ENCODE measurements at places on chromosomes 7 and 10.

DNA sequence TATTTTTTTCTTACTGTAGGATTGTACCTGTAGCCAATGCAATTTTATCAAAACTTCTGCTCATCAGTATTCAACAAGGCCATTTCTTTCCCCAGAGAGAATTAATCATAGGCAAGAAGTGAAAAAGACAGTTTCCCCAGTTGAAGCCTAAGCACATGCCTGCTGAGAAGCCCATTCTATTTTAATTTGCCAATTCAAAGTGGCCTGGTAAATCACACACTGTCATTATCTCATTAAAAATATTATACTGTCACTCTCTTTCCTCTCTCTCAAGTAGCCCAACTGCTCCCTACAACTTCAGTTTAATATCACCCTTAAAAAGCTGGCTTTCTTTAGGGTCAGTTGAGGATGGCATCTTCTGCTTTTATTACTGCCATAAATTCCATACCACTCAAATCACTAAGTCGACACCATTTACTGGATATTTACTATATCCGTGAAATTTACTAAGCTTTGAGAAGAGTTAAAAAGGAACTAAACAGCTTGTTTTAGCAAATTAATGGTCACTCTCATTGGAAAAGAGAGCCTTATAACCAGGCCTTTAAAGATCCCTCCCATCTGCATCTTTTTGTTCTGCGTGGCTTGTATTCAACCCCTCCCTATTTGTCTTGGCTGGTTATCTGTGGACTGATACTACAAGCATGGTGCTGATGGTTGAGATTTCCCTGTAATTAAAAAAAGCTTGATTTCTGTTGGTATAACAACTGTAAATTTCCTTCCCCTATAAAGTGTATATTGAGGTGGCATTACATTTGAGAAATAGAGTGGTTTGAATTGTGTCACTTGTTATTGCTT, 30.6 kb downstream of the COL28A1 start:
- no peak for DNase-seq

DNA sequence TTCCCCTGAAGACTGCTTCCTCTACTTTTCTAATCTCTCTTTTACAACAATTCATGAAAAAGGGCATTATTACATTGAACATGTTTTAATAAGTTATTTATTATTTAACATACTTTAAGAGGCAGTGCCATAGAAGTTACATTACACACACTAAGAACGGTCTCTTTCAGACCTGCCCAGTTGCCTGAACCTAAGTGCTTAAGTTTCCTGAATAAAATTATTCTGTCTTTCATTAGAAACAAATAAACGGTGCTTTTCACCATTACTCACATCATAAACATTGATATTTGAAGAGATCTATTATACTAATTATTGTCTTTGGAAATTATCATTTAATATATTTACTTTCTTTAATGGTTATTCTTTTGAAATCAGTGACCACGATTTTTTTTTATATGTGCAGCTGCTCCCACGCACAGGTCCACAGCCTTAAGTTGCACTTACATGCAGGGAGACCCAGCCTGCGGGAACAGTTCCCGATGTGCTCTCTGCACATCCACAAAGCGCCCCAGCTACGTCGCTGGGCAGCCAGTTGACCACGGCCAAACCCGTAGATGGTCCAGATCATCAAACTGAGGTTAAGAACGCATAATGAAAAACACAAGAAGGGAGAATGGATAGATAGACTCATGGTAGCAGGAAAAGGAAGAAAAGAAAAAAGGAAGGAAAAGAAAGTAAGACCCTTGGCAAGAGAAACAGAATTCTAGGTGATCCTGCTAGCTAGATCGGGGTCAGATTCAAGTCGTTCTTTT, 437.0 kb upstream of the MGMT start:
- no peak for DNase-seq

DNA sequence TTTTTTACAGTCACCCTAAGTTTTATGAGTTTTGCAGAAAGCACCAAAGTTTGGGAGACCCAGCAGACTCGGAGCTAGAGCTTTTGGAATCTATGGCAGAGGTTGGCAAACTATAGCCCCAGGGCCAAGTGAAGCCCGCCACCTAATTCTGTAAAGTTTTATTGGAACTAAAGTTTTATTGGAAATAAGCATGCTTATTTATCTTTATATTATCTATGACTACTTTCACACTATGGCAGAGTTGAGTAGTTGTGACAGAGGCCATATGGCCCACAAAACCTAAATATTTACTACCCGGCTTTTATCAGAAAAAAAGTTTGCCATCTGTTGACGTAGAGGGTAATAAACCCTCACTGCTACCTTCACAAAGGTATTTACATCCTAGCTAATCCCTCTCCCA, 267.6 kb downstream of the GPAM start:
- DNase-seq, result no peak

- DNase-seq, result no peak
Measured at GRCh38 chr10:113639966-113640365, 23.9 kb downstream of the NRAP start.

DNA sequence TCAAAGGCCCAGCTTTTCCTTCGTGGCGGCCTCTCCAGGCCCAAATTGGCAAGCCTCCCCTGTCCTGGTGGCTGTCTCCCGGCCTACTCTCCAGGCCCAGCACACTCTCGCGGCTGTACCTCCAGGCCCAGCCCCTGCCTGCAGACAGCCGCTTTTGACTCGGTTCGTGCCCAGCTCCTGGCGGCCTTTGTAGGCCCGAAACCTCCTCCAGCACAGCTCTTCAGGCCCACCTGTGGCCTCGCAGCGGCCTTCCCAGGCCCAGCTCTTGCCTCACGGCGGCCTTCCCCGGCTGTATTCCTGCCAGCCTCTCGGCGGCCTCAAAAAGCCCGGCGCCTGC, 18.2 kb upstream of the TMEM248 start:
- DNase-seq, result no peak

DNA sequence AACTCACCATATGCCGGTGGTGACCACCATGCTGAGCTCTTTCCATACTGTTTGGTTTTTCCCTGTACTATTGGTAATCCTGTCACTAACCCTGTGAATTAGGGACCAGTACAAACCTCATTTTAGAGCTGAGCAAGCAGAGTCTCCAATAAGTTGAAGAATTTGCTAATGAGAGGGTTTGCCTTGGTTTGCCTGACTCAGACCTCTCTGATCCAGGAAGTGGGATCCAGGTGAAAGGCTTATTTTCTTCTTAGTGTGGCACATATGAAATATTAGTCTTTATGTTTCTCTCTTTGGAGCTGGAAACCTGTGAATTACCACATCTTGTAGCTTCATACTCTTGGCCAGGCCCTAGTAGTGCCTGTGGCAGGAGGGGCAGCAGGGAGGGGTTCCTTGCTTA, 114.1 kb upstream of the IGFBP3 start:
- DNase-seq, result no peak

DNA sequence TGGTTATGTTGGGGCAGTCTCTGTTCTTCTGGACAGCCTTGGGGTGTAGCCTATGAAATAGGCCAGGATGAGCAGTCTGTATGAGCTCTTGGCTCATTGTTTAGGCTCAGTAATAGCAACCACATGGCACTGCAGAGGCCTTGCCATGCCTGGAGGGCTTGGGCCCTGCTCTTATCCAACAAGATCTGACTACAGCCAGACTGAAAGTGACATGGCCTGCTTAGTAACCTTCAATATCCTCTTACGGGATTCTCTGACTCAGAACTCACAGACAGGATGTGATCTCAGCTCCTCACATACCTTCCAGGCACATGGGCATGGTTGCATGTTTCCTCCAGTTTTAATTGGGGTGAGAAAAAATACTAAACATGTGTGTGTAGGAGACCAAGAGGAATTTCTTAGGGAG, 289.3 kb downstream of the PTEN start:
- DNase-seq, result peak; percentile 92

DNA sequence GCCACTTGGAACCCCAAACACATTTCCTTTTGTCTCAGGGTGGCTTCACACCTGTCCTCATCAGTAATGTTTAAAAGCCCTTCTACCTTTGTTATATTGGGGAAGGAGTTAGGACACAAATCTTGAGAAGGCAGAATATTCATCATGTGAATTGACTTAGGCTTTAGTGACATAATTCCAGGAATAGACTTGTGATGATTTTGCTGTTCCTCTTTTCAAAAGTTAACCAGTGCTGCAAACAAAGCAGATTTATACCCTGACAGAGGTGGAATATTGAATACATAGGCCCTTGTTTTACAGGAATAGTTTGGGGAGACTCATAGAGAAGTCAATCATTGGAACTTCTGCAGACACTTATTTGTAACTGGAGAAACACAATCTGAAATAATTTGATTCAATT, 27.0 kb downstream of the ZNF786 start:
- no peak for DNase-seq

DNA sequence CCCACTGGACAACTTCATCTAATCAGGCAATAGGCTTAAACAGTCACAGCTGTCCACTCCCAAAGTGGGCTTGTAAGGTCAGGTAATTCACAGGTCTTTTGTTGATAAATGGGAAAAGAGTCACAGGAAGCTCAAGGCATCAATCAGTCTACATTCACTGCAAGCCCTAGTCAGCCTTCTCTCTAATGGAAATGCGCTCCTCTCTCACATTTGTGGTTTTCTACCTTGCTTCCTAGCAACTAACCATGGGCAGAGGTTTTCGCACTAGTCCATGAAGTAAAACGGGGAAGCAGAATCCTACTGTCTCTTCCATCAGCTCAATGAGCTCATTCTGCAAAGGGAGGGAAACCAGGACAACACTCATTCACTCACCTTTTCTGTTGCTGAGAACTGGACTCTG, 53.5 kb upstream of the APBB1IP start:
- DNase-seq, result no peak

DNA sequence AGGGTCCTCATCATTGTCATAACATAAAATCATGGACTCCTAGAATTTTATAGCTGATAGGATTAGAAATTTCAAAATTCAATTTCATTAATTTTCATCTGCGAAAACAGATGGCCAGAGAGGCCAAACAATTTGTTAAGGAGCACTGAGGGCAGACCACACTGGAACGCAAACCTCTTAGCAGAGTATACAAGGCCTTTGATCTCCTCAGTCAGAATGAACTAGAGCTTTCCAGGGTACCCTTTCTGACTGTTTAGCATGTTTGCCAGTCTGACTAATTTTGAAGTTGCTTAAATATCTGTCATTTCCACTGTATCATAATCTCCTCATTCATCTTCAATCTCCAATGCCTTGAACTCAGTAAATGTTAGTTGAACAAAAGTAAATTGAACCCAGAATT, 41.9 kb upstream of the ATRNL1 start:
- no peak for DNase-seq

DNA sequence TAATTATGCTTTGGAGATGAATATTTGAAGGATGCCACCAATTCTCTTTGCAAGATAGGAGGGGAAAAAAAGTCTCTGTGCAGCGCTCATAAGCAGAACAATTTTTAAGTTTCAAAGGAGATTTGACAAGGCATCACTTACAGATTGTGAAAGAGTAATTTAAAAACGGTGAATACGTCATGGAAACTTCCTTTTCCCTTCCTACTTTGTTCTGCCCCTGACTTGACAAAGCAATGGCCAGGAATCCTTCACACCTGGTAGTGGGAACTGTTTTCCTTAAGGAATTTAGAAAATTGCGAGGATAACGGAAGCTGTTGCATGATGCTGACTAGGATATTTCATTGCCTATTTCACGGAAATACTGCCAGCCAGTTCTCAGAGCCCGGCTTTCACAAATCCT, 16.7 kb downstream of the FAM107B start:
- DNase-seq, result no peak

DNA sequence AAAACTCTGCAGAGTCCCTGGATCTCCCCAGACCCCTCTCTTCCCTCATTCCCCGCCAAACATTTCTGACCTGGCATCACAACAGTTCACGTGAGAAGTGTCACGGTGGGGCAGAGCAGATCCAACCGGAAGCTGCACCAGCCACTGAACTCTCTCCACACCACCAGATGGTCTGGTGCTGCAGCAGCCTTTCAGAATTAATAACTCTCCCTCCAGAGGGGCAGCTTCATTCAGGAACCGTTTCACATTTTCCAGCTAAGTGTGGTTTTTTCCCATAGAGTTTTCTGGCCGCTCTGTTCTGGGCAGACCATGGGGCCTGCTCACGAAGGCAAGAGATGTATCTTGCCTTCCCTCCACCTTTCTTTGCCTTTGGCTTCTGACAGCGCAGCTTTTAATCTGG, 486.7 kb upstream of the GALNT17 start:
- no peak for DNase-seq

GRCh38 chr7:155380976-155381851, 76.7 kb upstream of the EN2 start:
- no peak for DNase-seq

DNA sequence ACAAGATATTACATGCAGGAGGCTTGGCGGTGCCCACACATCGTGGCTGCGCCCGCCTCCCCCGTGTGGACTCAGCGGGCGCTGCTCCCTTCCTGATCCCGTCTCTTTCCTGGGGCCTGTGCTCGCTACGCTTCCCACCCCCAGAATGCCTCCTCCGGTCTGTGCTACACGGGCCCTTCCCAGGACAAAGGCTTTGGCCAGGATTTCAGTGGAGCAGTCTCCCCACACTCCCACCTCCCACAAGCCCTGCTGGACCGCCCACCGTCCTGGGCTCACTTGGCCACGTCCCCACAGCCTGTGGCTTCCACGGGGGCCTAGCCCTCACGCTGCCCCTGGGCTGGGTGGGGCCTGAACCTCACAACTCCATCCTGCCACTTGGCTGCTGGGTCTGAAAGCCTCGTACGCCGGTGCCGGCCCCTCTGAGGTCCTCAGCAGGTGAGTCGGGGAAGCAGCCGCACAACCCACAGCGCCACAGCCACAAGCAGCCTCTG, 17.3 kb downstream of the CFAP46 start:
- no peak for DNase-seq

DNA sequence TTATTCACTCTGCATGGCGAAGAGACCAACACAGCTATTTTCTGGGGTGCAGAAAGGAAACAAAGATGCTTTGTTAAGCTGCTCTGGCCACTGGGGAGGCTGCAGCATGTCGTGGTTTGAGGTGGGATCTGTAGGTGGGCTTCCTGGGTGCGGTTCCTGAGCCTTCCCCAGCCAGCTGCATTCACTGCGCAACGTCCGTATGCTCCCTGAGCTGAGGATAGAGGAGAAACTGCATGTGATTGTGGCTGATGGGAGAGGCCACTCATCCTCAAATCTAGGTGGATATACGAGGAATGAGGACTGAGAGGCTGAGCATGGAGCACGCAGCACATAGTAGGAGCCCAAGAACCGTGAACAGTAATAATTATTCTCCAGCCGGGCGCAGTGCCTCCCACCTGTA, 9.9 kb upstream of the DNAAF5 start:
- DNase-seq, result no peak

GRCh38 chr7:151060416-151061212, 1.2 kb downstream of the SLC4A2 start:
- no peak for DNase-seq

GRCh38 chr7:38731215-38731614, 100.0 kb upstream of the AMPH start:
- DNase-seq, result no peak

DNA sequence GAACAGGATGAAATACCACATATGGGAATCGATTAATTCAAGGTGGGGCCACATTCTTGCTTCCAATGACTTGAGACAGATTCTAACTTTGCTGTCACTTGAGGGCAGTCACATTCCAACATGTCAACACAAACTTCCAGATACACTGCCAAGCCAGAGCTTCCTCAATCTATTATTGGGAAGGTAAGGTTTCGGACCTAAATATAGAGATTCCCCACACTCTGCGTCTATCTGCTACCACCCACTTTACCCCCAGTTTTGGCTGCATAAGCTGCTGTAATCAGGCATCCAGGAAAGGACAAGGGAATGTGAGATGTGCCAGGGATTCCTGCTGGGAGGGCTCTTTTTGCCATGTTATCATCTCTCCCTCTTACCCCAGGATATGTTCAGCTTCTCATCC, 20.5 kb upstream of the DGKI start:
- no peak for DNase-seq

All from fibroblast of skin of left quadriceps (primary cell).